ENCODE measurements at places on chromosomes 7 and 10. TPM values are rescaled to one million over a fixed set of nuclear protein-coding genes. Genes with fewer than 3 reads are reported as not detected.
A peak's percentile ranks its signal among the peaks of the same experiment; 100 is the strongest.

The PLA2G12B gene
- total RNA-seq = not detected

The SMO gene
- total RNA-seq = 35.9 TPM

The KIAA1217 gene
- 18.8 TPM for total RNA-seq

DNA sequence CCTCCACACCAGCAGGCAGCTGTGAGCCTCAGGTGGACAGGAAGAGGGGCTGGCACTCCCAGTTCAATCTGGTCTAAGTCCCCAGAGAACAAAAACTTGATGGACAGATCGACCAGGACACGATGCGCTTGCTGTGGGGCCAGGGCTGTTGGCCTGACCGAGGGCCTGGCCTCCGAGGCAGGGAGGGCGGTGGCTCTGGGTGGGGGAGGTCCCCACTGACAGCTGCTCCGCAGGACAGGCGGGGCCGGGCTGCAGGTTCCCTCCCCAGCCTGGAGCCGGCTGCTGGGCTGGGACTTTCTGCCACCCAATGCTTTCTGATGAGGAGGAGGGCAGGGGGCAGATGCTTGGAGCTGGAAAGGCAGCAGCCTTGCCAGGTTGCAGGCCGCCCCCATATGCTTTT, 37.4 kb upstream of the ADGRA1 start:
- DNase-seq = no peak

GRCh38 chr7:42170724-42171123, 66.3 kb downstream of the GLI3 start:
- no peak for DNase-seq

The KLHL7 gene
- total RNA-seq = 22.4 TPM

- no peak for DNase-seq
Measured at GRCh38 chr7:45099891-45100760, 11.4 kb upstream of the NACAD start.

GRCh38 chr10:44572146-44572545, 187.2 kb upstream of the CXCL12 start:
- no peak for DNase-seq

- no peak for DNase-seq
Measured at GRCh38 chr7:29032146-29032545, 74.0 kb upstream of the TRIL start.

GRCh38 chr7:106224797-106225196, 60.0 kb downstream of the NAMPT start:
- no peak for DNase-seq

GRCh38 chr10:18194634-18195033, 54.4 kb downstream of the CACNB2 start:
- no peak for DNase-seq

The ANKRD61 gene
- total RNA-seq = 0.22 TPM

DNA sequence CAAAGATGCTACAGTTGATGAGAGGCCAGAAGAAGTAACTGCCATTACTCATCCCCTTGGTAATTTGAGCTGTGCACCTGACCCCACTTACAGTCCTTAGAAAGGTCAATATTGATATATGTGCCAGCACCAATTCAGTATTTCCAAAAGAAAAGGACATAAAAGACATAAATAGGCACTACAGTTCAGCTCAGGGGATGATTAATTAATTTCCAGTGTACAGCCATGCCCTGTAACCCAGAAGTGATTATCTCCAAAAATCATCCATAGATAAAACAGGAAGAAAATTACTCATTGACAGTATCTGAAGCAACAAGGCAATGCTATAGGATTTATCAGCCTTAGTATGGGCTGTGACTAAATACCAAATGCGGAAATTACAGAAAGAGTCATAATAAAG, 82.4 kb downstream of the PHYHIPL start:
- DNase-seq = no peak

- DNase-seq = peak; percentile 20
Measured at GRCh38 chr10:124802313-124802675, 675 bp downstream of the ABRAXAS2 start.

The THSD7A gene
- total RNA-seq = 3.8 TPM

DNA sequence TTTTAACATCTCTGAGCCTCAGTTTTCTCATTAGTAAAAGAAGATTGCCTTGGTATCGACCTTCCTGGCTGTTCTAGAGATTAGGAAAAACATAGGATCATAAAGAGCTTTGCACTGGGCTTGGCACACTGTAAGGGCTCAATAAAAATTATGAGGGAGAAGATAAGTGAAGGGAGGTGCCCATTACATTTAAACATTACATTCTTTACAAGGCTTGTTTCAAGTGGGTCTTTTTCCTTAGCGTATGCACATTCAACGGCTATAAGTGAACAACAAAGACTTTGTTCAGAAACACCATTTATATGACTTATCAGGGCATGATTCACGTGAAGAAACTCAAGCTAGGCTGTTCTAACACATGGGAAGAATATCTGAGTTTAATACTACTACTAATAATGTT, 351.9 kb upstream of the NPVF start:
- DNase-seq = no peak

- no peak for DNase-seq
Measured at GRCh38 chr10:74120911-74121310, 29.7 kb downstream of the AP3M1 start.

The ADARB2 gene
- 0.13 TPM for total RNA-seq

The CASTOR2 gene
- total RNA-seq = 9.8 TPM

- DNase-seq = peak; percentile 55
Measured at GRCh38 chr10:60208676-60209269, 180.9 kb downstream of the ANK3 start.

DNA sequence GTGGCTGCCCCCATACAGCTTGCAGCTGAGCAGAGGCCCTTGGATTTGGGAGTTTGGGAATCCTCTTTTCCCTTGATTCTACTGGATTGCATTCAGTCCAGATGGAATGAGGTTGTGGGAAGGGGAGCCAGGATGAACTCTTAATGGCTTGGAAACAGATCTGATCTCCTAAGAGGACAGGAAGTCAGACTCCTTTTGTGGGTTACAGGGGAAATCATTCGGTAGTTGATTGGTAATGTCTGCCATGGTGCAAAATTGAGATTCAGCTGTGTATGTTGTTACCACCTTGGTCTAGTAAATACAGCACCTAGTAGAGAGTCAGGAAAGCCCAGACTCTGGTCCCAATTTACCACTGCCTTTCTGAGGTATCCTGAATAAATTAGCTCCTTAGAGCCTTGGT, 144.2 kb upstream of the TNRC18 start:
- peak; percentile 83 for DNase-seq

- no peak for DNase-seq
Measured at GRCh38 chr10:5552376-5553321, 27.9 kb downstream of the CALML3 start.

The NPC1L1 gene
- not detected for total RNA-seq

The H2BK1 gene
- total RNA-seq = not detected

GRCh38 chr10:118467200-118467599, 125.1 kb upstream of the FAM204A start:
- DNase-seq = no peak

DNA sequence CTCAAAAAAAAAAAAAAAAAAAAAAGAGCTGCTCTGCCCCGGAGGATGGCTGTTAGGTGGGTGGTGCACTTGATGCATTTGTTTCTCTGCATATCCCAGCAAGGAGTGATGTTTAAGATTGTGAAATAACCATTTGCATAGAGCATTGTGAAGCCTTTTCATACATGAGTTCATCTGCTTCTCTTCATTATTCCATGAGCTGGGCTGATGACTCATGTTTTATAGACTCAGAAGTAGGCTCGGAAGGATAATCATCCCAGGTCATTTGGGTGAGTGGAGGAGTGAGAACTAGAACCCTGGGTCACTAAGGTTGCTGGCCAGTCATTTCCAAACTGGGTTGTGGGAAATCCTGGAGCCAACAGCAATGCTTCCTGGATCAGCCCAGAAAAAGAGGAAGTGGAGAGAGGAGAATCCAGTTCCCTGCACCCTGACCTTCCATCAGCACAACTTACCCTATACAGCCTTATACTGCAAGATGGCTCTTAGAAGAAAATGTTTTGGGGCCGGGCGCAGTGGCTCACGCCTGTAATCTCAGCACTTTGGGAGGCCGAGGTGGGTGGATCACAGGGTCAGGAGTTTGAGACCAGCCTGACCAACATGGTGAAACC, 45.3 kb downstream of the TACC2 start:
- no peak for DNase-seq

- no peak for DNase-seq
Measured at GRCh38 chr10:4334015-4334414, 492.0 kb upstream of the AKR1E2 start.

The NYAP1 gene
- total RNA-seq = 1.6 TPM

DNA sequence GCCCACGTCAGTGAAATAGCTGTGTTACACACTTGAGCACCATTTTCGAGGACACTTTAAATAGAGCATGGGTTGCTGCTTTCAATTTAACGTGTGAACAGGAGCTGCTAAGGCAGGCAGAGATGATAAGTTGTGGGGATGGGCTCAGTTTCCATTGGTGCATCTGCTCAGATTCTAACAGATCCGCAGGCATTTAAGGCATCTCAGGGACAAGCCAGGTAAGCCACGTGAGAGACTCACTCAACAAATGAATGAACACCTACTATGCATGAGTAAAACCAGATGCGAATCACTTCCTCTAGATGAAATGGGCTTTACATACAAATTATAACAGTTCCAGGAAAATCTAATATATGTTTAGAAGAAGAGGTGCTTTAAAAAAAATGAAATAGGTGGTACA, 34.6 kb downstream of the PLXNA4 start:
- no peak for DNase-seq

The KDM7A gene
- total RNA-seq = 7.4 TPM

The PNLIPRP3 gene
- total RNA-seq = 0.04 TPM

GRCh38 chr7:120949998-120950538, 509 bp upstream of the ING3 start:
- no peak for DNase-seq

DNA sequence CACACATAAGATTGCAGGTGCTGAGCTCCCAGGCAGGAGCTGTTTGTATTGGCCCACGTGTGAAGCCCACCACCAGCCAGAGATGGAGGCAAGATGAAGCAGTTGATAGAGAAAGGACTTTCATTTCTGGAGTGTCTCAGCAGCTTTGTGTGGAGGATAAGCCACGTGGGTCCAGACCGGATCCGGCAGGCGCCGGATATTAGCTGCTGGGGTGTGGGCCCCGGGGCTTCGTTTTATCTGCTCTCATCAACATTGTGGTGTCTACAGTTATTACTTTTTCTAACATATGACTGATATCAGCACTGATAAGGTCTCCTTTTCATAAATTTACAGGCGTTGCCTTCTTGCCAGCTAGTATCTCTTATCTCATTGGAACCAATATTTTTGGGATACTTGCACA, 25.5 kb downstream of the SLC18A2 start:
- DNase-seq = no peak

GRCh38 chr10:116113721-116114501, 159.1 kb downstream of the GFRA1 start:
- DNase-seq = no peak

The ACSL5 gene
- total RNA-seq = 1.7 TPM

DNA sequence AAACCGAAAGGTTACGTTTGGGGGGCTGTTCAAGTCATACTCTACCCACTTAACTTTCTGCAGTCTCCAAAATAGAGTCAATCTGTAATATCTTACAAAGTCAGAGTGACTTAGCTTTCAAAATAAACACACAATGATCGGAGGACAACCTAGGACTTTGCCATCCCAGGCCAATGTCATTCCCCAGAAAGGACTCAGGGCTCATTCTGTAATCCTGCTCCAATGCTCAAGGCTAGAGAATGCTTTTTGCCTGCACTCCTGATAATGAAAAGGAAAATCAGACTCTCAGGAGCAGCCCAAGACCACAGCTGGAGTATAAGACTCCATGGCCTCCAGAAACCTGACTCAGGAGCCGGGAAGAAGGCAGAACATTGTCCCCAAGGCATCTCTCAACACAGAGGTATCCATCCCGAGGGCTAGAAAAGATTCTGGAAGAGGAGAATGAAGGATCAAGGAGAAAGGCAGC, 28.5 kb upstream of the ASCC1 start:
- DNase-seq = no peak

DNA sequence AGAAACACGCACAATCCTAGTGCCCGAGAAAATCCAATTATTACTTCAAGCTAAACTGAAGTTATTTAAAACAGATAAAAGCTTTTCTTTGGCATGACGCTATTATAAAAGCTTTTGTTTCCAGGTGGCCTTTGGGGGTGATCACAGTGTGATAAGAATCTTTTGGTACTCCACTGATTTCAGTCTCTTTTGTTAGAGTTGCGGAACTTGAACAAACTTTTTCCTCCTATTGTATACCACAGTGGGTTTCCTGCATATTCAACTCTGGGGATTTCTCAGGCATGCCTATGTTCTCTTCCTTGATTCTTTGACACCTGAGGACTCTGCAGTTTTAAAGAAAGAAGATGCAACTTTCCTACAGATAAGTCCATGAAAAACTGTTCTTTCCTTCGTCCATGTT, 99.7 kb upstream of the PITRM1 start:
- no peak for DNase-seq

The ACTR3C gene
- total RNA-seq = 1.9 TPM

DNA sequence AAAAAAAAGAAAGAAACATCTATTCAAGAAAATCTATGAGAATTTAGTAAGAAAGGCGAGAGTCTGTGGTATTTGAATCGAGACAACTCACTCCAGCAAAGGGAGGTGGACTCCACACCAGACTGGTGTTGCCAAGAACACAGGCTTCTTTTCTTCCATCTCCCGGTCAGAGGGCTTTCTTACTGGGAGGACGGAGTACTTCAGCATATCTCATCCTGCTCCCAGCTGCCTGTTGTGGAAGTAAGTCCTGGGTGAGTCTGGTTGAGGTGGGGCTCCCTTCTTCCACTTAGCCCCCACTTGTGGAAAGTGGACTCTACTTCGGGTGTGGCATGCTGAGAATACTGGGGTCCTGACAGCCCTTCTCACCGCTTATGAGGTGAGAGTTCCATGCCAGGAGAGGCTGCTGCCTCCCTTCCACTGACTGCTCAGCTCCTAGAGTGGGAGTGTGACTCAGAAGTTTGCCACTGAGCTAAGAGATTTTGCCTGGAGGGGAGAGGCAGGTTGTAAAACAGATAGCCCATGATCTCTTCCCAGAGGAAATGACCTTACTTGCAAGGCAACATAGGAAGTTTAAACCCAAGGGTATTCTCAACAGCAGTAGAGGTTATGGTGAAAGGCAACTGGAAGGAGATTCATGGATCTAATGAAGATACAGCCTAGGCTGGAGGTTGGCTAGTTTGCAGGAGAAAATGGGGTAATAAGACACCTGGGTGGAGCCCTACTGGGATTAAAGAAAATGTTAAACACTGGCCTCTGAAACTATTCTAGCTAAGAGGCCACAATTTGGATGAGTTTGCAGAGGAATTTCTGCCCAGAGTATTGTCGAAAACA, 3.5 kb upstream of the NACAD start:
- DNase-seq = no peak

The SHH gene
- under 0.01 TPM for total RNA-seq

The CRTAC1 gene
- total RNA-seq = 0.27 TPM

GRCh38 chr10:44831581-44831980, 79.6 kb upstream of the TMEM72 start:
- DNase-seq = no peak

GRCh38 chr10:133261726-133262325, 14.8 kb downstream of the ADAM8 start:
- peak; percentile 76 for DNase-seq

- no peak for DNase-seq
Measured at GRCh38 chr10:29438271-29438670, 149.4 kb downstream of the LYZL1 start.

The SRGN gene
- 22.1 TPM for total RNA-seq

Data from muscle of leg (tissue), 16 donors.